ENCODE measurements at places on chromosomes 3 and 15. TPM values are rescaled to one million over a fixed set of nuclear protein-coding genes. Genes with fewer than 3 reads are reported as not detected.

Gene SNRPA1
- polyA plus RNA-seq = 65.8 TPM

Gene FBXO22
- polyA plus RNA-seq = 44.8 TPM

DNA sequence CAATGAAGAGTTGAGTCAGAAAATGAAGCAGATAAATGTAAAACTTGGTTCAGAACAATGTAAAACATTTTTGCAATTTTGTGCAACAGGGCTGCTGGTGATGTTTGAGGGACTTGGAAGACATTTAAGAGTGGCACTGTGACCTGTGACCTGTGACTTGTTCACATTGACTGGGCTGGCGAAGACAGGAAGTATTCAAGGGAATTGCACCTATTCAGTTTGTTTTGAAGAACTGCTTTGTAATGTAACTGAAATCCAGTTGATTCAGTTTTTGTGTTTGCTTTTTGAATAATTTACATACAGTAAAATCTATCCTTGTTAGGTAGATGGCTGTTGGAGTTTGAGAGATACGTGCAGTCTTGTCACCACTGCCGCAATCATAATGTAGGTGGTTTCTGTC, 35.4 kb downstream of the MCTP2 start:
- H3K4me3 ChIP-seq = no peak overlapping the region
- no peaks in the 10 kb centered on the region for H3K27me3 ChIP-seq
- no peak overlapping the region for H3K27ac ChIP-seq
- DNase-seq = no peak
- peaks cover 21% of the 10 kb centered on the region for H3K4me1 ChIP-seq

GRCh38 chr3:55267206-55267930, 219.7 kb downstream of the WNT5A start:
- H3K27ac ChIP-seq = no peak overlapping the region
- H3K36me3 ChIP-seq = no peaks in the 10 kb centered on the region
- H3K4me1 ChIP-seq = no peaks in the 10 kb centered on the region

DNA sequence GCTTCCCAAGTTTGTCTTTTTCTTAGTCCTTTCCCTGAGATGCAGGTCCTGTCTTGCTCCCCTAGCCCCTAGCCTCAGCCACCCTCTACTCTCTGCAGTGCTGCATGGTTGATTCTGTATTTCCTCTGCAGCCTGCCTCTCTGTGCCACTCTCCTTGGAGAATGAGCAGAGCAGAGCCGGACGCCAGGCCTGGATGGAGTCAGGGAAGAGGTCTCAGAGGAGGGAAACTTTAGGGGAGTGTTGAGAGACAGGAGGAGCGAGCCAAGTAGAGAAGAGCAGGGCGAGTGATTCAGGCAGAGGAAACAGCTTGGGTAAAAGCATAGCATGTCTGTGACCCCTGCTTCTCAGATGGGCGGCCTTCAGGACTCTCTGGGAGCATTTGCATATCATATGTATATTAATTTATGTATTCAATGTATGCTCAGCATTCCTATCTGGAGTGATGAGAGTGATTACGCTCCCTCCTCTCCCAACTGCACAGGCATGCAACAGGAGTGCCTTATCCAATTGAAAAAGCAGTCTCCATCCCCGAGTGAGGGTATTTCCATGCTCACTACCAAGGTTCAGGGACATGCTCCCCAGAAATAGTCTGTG, 166.7 kb downstream of the RORA start:
- no peaks in the 10 kb centered on the region for H3K27me3 ChIP-seq
- no peak overlapping the region for H3K27ac ChIP-seq
- no peaks in the 10 kb centered on the region for H3K36me3 ChIP-seq
- no peak overlapping the region for H3K4me3 ChIP-seq

- H3K36me3 ChIP-seq = no peaks in the 10 kb centered on the region
- H3K27ac ChIP-seq = no peak overlapping the region
- H3K4me3 ChIP-seq = no peak overlapping the region
- H3K4me1 ChIP-seq = no peaks in the 10 kb centered on the region
- H3K27me3 ChIP-seq = no peaks in the 10 kb centered on the region
- DNase-seq = no peak
Measured at GRCh38 chr3:154421083-154421482, 8.9 kb downstream of the GPR149 start.

DNA sequence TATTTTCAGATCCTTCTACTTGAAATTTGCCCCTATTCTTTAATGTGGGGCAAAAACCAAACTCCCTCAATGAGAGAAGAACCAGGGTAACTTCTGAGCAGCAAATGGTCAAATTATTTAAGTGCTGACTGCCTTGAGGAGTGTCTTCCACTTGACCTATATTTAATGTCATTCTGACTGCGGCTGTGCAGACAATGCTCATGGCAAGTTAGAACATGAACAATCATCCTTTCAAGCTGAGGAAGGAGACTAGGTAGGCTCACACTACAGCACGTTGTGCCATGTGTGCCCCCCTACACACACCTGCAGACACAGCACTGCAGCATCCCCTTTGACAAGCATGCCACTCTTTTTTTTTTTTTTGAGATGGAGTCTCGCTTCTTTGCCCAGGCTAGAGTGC, 98.2 kb downstream of the OSBPL10 start:
- no peaks in the 10 kb centered on the region for H3K27me3 ChIP-seq
- H3K27ac ChIP-seq = no peak overlapping the region
- H3K4me1 ChIP-seq = no peaks in the 10 kb centered on the region
- no peaks in the 10 kb centered on the region for H3K36me3 ChIP-seq

DNA sequence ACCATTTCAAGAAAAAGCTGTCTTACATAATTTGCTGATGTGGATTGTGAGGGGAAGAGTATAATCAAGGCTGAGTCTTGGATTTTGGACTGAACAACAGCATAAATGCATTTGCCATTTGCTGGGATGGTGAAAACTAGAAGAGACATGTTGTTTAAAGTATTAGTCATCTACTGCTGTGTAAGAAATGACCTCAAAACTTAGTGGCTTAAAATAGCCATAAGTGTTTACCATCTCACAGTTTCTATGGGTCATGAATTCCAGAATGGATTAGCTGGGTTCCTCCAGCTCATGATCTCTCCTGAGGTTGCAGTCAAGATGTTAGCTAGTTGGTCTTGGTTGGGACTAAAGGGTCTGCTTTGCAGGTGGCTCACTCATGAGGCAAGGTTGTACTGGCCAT, 66.2 kb downstream of the SCN11A start:
- DNase-seq = no peak
- no peak overlapping the region for H3K4me3 ChIP-seq

- no peaks in the 10 kb centered on the region for H3K36me3 ChIP-seq
- H3K27ac ChIP-seq = no peak overlapping the region
Measured at GRCh38 chr15:68407141-68407885, 24.6 kb downstream of the ITGA11 start.
